ENCODE measurements at places on chromosomes 11 and 22.
A peak's percentile ranks its signal among the peaks of the same experiment; 100 is the strongest.

DNA sequence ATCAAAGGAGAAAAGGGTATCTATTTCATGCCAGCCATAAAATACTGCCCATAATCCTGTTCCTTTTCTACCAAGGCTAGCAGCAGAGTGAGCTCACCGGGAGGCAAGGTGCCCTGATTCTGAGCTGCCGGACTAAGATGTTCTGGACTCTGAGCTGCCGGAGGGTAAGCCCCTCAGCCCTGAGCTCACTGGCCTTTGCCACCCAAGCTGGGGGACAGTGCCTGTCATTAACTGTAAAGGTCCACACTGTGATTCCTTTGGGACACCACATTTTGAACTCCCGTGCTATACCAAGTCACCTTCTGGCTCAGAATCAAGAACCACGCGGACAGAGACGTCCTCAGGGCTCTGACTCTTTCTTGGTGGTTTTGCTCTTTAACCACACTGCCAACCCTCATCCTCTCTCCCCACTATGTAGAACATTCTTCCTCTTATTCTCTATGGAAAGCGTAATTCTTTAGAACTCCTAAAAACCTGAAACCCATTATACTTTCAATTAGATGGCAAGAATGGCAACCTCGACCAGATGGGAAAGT, 88.4 kb upstream of the BID start:
- DNase-seq = no peak

- DNase-seq = no peak
These were observed 65.1 kb downstream of the IGLL5 start for GRCh38 chr22:22952531-22953280.

DNA sequence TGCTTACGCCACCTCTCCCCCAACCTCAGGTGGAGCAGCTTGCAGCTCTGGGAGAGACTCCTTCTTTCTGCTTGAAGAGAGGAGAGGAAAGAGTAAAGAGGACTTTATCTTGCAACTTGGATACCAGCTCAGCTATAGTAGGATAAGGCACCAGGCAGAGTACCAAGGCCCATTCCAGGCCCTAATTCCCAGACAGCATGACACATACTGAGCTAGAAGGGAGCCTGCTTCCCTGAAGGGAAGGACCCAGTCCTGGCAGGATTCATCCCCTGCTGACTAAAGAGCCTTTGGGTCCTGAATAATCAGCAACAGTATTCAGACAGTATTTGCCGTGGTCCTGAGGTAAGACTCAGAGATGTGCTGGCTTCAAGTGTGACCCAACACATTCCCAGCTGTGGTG, 41.4 kb downstream of the PPME1 start:
- no peak for DNase-seq

DNA sequence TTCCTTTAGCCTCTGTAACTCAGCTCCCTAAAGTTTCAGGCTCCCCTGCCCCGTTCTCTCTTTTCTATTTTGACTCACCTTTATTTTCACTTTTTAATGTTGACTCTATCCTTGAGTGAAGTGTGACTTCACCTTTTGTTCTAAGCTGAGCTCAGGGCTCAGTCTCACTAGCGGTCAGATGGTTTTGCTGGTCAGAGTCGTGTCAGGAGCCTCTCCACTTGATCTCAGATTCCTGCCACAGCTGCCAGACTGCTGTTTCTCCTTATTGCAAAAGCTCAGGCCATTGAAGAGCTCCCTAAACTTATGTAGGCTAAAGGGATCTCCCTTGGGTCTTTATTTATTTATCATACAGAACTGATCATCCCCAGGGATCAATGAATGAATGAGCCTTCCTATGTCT, 13.7 kb upstream of the POU2AF2 start:
- DNase-seq = no peak

- no peak for DNase-seq
These were observed 258.0 kb upstream of the API5 start for GRCh38 chr11:43053638-43054412.

DNA sequence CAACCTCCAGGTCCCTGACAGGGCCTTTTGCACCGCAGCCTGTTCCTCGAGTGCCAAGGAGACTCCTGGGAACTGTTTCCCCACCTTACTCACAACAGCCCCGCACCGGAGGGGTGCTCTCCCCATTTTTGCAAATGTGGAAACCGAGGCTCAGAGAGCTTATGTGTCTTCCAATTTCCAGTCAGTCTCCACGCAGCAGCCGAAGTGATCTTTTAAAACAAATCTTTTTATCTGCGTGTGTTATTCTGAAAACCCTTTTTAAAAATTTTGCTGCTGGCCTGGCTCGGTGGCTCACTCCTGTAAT, 409 bp upstream of the TMEM134 start:
- DNase-seq = no peak

DNA sequence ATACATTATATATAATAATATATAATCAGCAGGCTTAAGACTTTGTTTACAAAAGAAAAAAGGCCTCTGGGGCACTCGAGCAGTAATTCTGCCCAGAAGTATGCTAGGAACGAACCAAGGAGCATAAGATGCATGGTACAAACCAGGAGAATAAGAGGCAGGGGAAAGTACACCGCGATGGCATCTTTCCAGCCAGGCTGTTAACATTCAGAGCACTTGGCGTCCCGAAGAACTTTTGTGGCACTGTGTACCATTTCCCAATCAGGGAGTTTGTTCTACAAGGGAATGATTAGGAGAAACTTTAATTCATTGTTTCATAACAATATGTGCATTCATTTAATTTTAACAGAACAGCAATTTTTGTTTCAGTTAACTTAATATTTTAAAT, 125.1 kb downstream of the WT1 start:
- DNase-seq = no peak

DNA sequence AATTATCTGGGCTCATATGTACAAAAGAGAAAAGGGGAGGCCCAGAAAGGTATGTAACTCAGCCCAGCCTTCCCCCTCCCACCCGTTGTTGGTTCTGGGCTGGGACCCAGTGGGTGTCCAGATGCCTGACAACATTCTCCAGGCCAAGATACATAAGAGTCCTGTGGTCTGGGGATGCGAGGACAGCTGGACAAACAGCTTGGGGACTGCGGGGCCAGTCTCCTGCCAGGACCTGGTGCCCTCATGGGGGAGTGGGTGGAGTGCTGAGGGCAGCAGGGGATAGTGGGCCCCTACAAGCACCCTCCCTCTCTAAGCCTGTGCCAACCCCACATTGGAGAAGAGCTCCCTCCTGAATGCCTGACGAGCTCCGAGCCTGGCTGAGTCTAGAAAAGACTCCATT, 3.5 kb upstream of the SLC22A6 start:
- no peak for DNase-seq

DNA sequence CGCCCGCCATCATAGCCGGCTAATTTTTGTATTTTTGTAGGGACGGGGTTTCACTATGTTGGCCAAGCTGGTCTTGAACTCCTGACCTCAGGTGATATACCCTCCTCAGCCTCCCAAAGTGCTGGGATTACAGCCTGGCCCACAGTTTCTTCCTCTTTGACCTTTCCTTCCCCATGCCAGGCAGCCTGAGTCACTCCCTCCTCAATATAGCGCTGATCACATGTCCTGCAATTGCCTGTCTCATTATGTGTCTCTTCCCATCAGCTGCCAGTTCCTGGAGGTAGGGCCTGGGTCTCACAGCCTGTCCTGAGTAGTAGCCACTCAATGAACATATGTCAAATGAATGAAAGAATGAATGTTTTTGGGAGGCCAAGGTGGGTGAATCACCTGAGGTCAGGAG, 43.0 kb upstream of the CCDC134 start:
- no peak for DNase-seq

GRCh38 chr22:43535741-43536140, 123.9 kb downstream of the MPPED1 start:
- no peak for DNase-seq

DNA sequence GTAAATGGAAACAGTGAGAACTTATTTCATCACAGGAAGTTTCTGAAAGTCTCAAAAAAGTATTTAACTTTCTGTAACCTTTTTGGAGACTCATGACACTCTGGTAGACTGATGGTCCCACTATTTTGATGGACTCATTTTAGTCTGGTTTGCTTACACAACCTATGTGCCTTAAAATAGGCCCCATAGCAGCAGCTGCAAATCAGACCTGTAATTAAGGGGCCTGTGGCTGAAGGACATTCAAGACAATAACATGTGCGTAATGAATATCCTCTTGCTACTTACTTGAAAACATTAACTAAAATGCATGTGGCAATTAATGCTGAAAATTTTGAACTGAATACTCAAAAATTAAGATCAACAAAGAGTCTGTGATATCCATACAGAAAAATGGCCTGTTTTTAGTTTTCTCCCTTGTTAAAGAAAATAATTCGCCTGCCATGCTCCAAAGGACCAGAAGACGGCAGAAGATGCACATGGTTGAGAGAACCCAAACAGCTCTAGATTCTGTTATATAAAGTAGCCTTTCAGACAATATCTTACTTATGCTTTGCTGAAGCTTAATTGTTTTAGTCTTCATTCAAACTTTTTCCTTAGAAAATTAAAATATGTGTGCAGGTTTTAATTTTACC, 568.5 kb downstream of the KCNA4 start:
- no peak for DNase-seq

DNA sequence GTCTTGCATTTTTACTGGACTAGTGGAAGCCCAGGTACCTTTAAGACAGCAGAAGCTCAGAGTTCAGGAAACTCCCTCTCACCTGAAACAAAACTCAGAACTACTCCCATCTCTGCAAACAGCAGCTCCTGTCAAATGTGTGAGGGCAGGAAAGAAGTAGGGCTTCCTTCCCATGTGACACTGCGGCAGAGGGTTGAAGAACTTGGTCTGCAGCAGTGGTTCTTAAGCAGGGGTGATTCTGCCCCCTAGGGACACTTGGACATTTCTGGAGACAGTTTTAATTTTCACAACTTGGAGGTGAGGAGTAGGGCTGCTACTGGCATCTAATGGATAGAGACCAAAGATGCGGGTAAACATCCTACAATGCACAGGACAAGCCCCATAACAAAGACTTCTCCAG, 63.4 kb downstream of the RCN1 start:
- DNase-seq = no peak

DNA sequence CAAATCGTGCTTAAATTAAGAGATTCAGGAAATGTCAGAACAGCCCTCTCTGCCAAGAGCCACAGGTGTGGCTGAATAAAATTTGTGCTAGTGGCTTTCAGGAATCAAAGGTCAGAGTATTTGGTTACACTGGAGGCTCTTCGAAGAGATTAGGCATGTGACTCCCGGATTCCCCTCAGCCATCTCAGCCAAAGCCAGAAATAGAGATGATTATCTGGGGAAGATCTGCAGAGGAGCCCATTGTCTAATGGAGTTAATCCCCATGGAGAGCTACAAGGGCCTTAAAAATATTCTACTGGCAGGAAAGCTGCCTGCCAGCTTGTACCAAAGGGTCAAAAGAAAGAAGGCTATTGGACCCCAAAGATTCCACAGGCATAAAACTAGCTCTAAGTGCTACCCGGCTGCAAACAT, 1259.5 kb downstream of the TBC1D22A start:
- no peak for DNase-seq

DNA sequence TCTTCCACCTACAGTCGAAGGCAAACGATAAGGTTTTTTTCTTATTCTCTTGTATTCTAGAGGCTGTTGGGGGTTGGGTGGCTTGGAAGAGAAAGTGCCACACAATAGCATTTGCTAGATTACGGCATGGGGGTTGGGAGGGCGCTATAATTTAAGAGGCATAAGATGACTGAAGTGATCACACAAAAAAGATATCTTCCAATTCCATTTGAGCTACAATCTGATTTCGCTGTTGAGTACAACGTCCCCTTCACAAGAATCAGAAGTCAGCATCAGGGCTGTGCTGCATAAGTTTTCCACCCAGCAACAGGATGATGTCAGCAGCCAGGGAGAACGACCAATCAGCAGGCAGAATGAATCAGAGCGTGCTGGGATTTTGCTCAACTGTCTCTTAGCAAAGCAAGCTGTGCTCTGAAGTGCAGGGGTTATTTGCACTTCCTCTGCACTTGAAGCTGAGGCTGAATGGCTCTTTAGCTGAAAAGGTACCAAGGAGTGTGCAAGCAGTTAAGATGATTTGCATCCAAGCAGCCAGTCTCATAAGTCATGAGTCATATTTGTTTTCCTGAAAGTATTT, 23.2 kb upstream of the SESN3 start:
- peak; percentile 61 for DNase-seq

DNA sequence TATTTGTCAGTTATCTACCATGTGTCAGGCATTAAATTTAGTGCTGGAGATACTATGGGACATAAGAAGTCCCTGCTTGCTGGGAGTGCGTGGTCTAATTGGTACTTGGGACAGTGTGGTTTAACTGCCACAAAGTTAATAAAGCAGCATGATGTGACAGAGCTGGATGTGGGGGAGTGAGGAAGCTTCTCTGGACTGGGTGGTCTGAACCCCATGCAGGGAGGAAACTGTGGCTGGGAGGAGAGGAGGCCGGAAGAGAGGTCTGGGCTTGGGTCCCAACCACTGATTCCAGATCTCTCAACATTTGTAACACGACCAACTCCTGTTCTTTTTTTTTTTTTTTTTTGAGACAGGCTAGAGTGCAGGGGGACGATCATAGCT, 37.1 kb downstream of the ST3GAL4 start:
- DNase-seq = no peak

DNA sequence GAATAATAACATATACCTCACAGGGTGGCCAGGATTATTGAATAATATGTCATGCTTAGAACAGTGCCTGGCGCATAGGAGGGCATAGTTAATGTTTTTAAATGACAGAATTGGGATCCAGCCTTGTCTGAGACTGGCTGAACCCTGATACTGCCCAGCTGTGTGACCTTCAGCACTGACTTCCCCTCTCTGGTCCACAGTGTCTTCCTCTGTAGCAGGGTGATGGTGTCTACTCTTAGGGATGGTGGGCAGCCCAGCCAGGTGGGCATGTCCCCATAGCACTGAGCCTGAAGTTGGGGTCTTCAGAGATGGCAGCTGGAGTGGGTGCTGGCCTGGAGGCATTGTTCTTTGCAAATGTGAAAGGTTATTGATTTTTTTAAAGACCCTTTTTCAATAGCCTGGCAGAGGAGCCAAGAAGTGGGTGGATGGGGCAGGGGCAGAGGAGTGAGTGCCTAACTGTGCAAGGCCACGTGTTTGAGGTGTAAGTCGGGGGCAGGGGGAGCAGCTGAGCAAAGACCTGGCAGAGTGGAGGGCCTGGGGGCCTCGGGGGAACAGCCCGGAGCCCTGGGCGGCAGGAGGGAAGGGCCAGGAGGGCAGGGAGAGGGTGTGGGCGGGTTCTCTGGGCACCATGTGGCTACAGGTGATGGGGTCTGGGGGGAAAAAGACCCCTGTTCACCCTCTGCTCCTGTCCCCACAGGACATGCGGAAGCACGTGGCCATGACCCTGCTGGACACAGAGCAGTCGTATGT, 29.8 kb upstream of the RELT start:
- DNase-seq = no peak

GRCh38 chr11:46888636-46889035, 29.7 kb downstream of the LRP4 start:
- DNase-seq = no peak

DNA sequence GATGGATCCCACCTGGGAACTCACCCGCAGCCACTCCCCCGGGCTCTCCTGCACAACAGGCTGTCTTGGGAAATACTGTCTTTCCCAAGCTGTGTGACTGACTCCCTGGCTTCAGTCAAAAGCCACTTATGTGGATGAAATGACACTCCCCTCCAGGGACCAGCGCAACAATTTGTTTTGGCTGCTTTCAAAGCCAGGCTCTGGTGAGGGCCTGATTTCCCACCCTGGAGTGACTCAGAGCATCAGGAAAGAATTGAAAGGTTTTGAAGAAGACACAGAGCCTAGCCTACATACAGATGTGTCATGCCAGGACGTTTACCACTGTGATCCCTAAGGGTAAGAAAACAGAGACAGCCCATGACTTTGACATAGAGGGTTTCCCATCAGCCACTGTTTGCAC, 550.5 kb downstream of the MIAT start:
- no peak for DNase-seq

GRCh38 chr11:40032331-40032730, 1427.1 kb downstream of the LRRC4C start:
- no peak for DNase-seq
